Activated naive CD4-positive, alpha-beta T cell treated with anti-CD3 and anti-CD28 coated beads, Interleukin-2, amount 10 ng/mL, durations not matched to agents 7 days and 5 days (primary cell): ENCODE measurements at places on chromosomes 3 and 15.

- DNase-seq = peak; percentile 37
- H3K36me3 ChIP-seq = peaks cover 17% of the 10 kb centered on the region
- peak overlapping the region; percentile 28 for H3K4me3 ChIP-seq
These were observed 30.1 kb downstream of the GPR15 start for GRCh38 chr3:98561727-98562521.

DNA sequence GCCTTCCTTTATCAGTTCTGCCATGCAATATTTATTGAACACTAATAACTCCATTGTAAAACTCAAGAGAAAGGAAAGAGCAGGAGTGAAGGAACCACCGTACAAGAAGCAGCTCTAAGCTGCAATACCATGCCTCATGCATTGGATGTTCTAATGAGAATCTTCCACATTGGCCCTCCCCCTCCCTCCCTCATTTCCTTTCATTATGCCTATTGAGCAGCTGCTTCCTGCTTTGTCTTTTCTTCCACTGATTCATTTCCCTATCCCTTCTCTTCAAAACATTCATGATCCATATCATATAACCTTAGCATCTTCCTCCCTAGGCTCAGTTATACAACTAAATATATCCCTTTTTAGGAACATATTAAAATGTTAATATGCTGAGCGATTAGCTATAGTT, 698.7 kb upstream of the GOLIM4 start:
- no peak for DNase-seq
- no peaks in the 10 kb centered on the region for H3K36me3 ChIP-seq
- no peak overlapping the region for H3K27ac ChIP-seq
- no peaks in the 10 kb centered on the region for H3K4me1 ChIP-seq
- no peak overlapping the region for H3K4me3 ChIP-seq

DNA sequence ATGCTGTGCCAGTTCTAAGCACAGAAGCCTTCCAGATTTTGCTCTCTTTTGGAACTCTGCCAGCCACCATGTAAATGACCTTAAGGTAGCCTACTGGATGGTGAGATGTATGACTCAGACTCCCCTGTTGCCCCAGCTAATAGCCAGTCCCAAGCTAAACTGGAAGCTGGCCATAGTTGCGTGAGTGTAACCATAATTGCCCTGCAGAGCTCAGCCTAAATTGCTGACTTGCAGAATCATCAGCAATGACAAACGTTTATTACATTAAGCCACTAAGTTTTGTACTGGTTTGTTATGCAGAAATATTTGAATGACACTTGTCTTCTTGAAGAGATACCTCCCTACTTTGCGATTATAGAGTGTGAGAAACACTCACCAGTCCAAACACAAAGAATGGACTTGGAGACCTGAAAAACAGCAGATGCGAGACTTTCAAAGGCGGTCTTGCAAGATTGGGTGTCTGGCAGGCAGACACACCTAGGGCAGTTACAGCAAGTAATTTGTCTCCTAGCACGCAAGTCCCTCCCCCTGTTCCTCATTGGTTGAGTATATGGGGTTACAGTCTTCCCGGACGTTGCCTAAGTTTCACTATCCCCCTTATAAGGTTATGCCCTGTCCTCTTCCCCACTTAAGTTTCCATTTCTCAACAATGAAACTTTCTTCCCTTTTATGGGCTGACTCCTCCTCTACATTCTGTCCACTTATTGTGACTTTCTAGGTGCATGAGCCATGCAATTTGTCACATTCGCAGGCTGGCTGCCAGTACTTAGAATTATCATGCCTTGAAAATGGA, 83.6 kb upstream of the XCR1 start:
- DNase-seq = no peak
- peaks cover 5% of the 10 kb centered on the region for H3K36me3 ChIP-seq
- no peak overlapping the region for H3K4me3 ChIP-seq

- no peak overlapping the region for H3K27ac ChIP-seq
- no peak overlapping the region for H3K4me3 ChIP-seq
- DNase-seq = no peak
- H3K4me1 ChIP-seq = no peaks in the 10 kb centered on the region
- no peaks in the 10 kb centered on the region for H3K36me3 ChIP-seq
- peaks cover 34% of the 10 kb centered on the region for H3K27me3 ChIP-seq
These were observed 43.1 kb downstream of the AMOTL2 start for GRCh38 chr3:134330883-134331810.

GRCh38 chr15:85681386-85681785, 113.3 kb downstream of the KLHL25 start:
- DNase-seq = no peak
- H3K27ac ChIP-seq = no peak overlapping the region
- H3K4me3 ChIP-seq = no peak overlapping the region
- H3K36me3 ChIP-seq = peaks cover 46% of the 10 kb centered on the region

DNA sequence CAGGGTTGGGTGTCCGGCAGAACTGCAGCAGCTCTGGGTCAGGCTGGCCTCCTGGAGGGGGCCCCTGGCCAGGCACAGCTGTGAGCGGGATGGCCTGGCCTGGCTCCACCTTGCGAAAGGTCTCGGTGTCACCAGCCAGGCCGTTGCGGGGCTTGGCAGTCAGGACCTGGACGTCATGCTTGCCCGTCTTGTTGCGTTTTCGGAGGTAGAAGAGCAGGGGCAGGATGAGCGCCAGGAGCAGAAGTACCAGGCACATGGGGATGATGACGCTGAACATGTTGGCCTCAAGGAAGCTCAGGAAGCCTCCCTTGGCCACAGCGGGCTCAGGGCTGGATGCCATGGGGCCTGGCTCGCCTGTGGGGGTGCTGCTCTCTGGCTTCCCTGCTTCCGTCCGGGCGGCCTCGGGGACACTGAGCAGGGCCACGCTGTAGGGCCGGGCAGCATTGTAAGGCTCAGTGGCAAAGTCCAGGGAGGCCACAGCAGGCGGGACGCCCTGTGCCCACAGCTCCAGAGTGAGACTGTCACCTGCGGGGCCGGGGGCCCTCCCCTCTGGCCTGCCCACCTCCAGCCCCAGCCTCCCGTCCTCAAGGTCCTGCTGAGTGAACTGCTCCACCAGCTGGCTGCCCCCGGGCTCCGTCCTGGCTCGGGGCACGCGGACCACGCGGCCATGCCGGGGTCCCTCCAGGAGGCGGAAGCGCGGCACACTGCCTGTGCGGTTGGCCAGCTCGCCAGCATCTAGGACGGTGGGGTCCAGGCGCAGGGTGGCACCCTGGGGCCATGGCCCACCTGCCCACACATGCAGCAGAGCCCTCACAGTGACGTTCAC, 28.1 kb downstream of the SNX33 start:
- H3K27ac ChIP-seq = no peak overlapping the region
- no peaks in the 10 kb centered on the region for H3K4me1 ChIP-seq
- peaks cover 9% of the 10 kb centered on the region for H3K27me3 ChIP-seq
- DNase-seq = no peak
- H3K36me3 ChIP-seq = no peaks in the 10 kb centered on the region
- no peak overlapping the region for H3K4me3 ChIP-seq

DNA sequence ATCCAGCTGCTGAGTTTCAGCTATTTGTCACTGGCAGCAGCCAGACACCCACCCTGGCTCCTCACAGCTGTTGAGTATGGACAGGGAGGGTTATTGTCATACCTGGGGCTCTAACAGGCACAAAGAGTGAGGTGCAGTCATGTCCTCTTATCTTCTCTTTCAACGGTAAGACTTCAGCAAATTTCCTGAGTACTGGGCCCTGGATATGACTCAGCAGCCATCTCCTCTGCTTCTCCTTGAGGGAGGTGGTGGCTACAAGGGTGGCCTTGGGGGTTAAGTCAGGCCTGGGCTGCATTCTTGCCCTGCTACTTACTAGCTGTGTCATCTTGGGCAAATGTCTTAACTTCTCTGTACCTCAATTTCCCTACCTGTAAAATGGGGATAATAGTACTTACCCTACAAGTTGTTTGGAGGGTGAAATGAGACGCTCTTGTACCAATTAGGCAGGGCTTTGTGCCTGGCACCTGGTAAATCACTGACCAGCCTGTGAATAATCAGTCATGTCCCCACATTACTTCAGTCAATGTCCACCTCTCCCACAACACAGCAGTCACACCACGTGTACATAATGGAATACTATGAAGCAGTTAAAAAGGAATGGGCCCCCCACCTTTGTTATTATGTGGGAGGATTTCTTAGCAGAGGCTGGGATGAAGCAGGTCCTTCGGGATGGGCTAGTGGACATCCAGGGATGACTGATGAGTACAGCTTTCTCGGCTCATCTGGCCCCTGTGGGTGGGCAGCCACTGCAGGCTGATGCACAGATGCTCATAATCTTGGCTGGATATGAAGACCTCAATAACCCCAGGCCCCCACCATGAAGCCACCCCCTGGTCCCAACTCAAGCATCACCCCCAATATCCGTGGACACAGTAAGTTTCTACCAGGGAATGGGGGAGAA, 528.8 kb downstream of the SHQ1 start:
- DNase-seq = no peak
- H3K4me3 ChIP-seq = no peak overlapping the region
- H3K27ac ChIP-seq = no peak overlapping the region
- no peaks in the 10 kb centered on the region for H3K27me3 ChIP-seq
- H3K4me1 ChIP-seq = no peaks in the 10 kb centered on the region

GRCh38 chr3:129756871-129757270, 136.6 kb downstream of the TMCC1 start:
- no peak for DNase-seq
- no peak overlapping the region for H3K27ac ChIP-seq
- H3K4me1 ChIP-seq = no peaks in the 10 kb centered on the region
- peaks cover 5% of the 10 kb centered on the region for H3K36me3 ChIP-seq
- H3K27me3 ChIP-seq = no peaks in the 10 kb centered on the region

- no peak overlapping the region for H3K27ac ChIP-seq
- peaks cover 2% of the 10 kb centered on the region for H3K36me3 ChIP-seq
- peaks cover 19% of the 10 kb centered on the region for H3K4me1 ChIP-seq
- H3K4me3 ChIP-seq = no peak overlapping the region
- DNase-seq = no peak
- peaks cover 10% of the 10 kb centered on the region for H3K27me3 ChIP-seq
These were observed 8.2 kb downstream of the RTP3 start for GRCh38 chr3:46505953-46506352.

- no peak overlapping the region for H3K27ac ChIP-seq
- H3K36me3 ChIP-seq = no peaks in the 10 kb centered on the region
- peaks cover 11% of the 10 kb centered on the region for H3K4me1 ChIP-seq
- H3K4me3 ChIP-seq = no peak overlapping the region
These were observed 1.1 kb upstream of the UTS2B start for GRCh38 chr3:191331388-191331787.

- no peaks in the 10 kb centered on the region for H3K36me3 ChIP-seq
- no peak for DNase-seq
- H3K4me1 ChIP-seq = no peaks in the 10 kb centered on the region
- H3K27me3 ChIP-seq = peaks cover 18% of the 10 kb centered on the region
- H3K4me3 ChIP-seq = no peak overlapping the region
These were observed 42.0 kb downstream of the FRMD4B start for GRCh38 chr3:69343875-69344274.

DNA sequence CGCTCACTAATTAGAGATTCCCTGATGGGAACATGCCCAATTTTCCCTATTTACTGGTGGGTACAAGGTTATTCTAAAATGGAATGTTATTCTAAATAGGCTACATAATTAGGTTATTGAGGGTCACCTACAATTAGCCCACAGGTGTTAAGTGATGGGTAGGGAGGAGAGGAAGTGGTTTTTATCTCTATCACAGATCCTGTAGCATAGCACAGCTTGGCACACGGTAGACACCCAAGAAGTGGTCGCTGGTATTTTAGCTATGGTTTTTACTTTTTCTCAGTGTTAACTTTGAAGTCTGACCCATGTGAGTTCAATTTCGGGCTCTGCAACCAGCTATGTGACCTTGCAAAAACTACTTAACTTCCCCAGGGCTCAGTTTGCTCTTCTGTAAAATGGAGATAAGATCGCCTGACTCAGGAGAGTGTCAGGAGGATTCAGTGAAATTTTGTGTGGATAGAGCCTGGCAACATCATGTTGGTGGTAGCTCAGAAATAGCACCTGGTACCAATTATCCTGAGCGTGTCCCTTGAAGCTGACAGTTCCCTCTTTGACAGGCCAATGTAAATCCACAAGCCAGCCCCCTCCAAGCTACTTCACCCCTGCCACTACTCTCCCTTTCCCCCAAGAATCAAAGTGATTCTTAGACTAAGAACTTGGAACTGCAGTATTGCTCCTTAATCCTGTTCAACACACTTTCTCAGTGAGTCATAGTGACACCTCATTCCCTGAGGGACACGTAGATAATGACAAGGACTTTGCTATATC, 8.7 kb upstream of the LMCD1 start:
- no peak overlapping the region for H3K4me3 ChIP-seq
- H3K27me3 ChIP-seq = no peaks in the 10 kb centered on the region
- H3K36me3 ChIP-seq = no peaks in the 10 kb centered on the region
- no peak for DNase-seq
- no peaks in the 10 kb centered on the region for H3K4me1 ChIP-seq

GRCh38 chr3:177367788-177368187, 170.5 kb upstream of the TBL1XR1 start:
- H3K27me3 ChIP-seq = no peaks in the 10 kb centered on the region
- H3K4me3 ChIP-seq = no peak overlapping the region
- no peak for DNase-seq
- no peak overlapping the region for H3K27ac ChIP-seq

DNA sequence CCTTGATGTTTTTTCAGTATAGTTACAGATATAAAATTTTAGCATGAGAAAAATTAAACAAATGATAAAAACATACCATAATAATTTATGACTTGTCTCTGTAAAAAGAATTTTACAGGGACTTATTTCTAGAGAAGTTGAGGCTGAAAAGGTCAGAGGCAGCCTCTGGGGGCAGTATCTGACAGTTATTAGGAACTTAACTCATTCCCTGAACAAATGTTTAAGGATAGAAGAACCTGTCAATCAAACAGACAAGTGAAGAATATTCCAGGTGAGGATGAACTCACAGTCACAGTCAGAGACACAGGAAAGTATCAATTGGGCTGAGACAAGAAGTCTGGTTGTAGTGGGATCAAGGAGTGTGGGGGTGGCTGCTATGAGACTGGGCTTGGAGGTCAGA, 7.3 kb downstream of the MYLK start:
- no peaks in the 10 kb centered on the region for H3K4me1 ChIP-seq
- H3K27me3 ChIP-seq = peaks cover 31% of the 10 kb centered on the region
- H3K4me3 ChIP-seq = no peak overlapping the region
- no peak for DNase-seq

DNA sequence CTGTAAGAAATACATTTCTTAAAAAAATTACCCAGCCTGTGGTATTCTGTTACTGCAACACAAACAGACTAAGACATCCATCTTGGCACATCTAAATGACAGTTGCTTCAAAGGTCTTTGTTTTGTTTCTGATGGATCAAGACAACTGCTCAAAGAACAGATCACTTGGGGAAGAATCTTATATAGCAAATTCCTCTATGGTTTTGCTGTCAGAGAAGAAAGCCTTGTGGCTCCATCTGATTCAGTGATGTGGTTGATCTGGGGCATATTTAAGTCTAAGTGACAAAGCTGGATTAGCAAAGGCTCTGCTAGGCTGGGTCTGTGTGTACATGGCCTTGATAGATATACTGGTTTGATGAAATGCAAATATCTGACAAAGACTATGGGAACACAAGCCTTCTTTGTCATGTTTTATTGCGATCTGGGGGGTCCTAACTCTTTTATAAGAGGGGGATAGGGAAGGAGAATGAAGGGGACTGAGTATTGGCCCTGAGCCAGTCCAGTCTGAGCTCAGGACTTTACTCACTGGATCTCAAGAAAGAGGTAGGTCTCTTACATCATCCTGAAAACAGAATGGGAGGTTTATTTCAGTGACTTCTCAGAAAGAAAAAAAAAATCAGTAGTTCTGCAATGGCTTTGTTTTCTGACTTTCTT, 14.3 kb upstream of the LIMD1 start:
- H3K4me3 ChIP-seq = no peak overlapping the region
- H3K27me3 ChIP-seq = peaks cover 22% of the 10 kb centered on the region
- H3K4me1 ChIP-seq = peaks cover 2% of the 10 kb centered on the region
- no peak overlapping the region for H3K27ac ChIP-seq
- no peak for DNase-seq
